Stimulated activated CD4-positive, alpha-beta T cell treated with anti-CD3 and anti-CD28 coated beads, Interleukin-12 subunit alpha, Interleukin-12 subunit beta, amount 100 ng/mL, for 4 hours (primary cell): ENCODE measurements at places on chromosomes 3 and 15.
A peak's percentile ranks its signal among the peaks of the same experiment; 100 is the strongest.

- DNase-seq, result no peak
Measured at GRCh38 chr3:65313666-65314065, 625.9 kb upstream of the ADAMTS9 start.

DNA sequence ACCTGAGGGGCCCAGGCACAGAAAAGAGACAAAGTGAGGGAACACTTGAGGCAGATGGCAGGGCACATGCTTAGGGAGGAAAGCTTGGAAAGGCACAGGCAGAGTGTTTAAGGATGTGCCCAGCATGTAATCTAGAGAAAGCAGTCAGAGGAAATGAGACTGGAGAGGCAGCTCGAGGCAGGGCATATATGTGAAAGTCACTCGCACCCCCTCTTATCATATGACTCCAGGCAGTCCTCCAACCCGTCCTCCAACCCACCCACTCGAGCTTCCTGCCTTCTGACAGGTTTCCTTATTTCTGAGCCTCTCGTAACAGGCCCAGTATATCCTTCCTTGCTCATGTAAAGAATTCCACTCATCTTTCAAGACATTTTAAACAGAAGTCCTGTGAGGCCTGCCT, 294.0 kb downstream of the SOX2 start:
- no peak for DNase-seq

GRCh38 chr3:122564155-122564912, at the start of the genes DTX3L and PARP9:
Gene DTX3L, plus strand, starts transcription at chr3:122564338. Its CDS starts 89 bp downstream, at chr3:122564427.
Gene PARP9, minus strand, starts transcription at chr3:122564300. Its CDS starts 4,680 bp downstream, at chr3:122559620.
- peak; percentile 64 for DNase-seq

- no peak for DNase-seq
Measured at GRCh38 chr3:95750097-95750496, 1064.3 kb upstream of the EPHA6 start.

GRCh38 chr3:99872923-99873254, 55.2 kb downstream of the CMSS1 start:
- DNase-seq, result no peak

DNA sequence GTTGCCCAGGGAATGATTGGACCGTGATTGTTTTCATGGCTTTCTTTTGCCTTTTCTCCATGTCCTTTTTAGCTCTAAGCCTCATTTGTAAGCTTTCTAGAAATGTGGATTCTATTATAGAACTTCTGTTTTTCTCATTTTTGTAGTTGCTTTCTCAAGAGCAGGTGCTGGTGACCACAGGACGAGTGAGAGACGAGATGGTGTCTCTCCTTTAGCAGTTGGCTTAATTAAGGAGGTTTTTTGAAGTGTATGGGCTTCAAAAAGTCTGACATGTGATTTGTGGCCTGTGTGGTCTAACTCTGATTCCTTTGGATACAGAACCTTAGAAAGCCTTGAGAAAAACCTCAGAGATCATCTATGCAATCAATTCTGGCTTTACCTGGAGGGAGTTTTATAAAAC, 292.8 kb downstream of the LPP start:
- no peak for DNase-seq

GRCh38 chr15:40769274-40770146, at the start of gene C15orf62:
Gene C15orf62, plus strand, starts transcription at chr15:40769980. Its CDS starts 516 bp downstream, at chr15:40770496.
- peak; percentile 70 for DNase-seq

DNA sequence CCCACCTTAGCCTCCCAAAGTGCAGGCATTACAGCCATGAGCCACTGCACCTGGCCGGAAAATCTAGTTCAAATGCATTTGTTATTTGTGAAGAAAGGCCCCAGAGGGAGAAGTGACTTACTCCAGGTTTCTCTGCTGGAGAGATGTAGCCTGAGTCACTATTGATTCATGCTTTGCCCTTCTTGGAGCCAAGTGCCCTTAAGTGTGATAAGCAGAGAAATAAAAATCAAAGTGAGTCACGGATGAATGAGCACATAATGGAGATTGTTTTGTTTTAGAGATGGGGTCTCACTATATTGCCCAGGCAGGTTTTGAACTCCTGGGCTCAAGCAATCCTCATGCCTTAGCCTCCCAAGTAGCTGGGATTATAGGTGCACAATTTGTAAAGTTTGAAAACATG, 33.1 kb downstream of the CDC25A start:
- no peak for DNase-seq

DNA sequence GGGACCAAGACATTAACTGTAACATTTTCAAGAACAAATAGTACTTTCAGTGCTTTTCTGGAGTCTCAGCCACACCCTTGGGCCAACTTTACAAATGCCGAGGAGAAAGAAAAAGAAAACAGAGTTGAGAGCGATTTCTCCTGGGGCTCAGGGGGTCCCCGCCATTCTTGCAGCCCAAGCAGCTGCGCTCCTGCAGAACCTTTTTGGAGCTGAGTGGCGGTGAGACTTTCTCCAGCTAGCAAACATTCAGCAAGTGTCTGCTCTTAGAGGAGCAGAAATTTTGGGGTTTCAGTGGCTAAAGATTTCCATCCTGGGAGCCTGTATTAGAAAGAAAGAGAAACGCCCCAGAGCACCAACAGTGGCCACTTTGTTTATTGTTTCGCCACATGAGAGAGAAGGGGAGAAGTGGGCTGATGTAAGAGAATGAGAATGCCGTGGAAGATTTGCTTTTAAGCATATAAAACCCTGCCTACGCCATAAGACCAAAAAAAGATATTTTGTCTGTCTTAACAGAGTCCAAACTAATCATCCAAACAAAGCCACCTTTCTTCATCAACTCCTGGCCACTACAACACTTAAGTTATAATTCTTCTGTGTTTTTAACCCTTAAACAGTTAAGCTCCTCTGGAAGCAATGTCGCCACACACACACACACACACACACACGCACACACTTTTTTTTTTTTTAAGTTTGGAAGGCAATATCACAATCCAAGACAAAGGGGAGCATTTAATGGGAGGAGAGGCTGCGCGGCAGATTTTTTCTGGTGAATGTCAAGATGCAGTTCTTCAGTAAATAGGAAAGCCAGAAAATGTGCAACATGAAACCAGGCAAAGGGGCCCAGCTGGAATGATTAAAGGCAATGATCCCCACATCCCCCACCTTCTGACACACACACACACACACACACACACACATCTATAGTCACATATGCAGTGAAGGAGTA, 19.2 kb downstream of the EID1 start:
- no peak for DNase-seq

- DNase-seq, result no peak
Measured at GRCh38 chr3:104206925-104207324, 1159.8 kb upstream of the ALCAM start.

- no peak for DNase-seq
Measured at GRCh38 chr3:66320390-66320789, 99.6 kb downstream of the SLC25A26 start.

GRCh38 chr3:147921051-147921450, 511.9 kb downstream of the ZIC1 start:
- no peak for DNase-seq

DNA sequence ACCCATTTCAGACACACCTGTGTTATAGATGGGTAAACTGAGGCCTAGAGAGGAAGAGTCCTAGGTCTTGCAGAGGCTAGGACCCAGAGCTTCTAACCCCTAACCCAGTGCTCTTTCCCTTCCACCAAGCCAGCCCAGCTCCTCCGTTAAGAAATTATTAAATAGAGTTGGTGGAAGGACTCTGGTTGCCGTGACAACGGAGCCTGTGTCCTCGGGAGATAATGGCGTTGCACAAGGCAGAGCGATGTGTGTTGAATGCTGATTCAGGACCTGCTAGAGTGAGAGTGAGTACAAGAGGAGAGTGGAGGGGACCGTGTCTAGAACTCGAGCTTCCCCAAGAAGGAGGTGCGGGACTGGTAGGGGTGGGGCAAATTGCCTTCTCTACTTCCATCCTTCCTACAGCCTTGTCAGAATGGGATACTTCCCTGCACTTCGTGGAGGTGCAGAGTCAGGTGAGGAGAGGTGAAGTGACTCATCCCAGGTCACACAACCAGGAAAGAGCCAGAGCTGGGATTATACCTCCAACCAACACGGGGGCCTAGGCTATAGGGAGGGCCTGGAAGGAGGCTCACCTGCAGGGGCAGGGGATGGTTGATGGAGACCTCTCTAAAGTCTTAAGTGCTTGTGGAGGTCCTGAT, 8.6 kb downstream of the SLC6A1 start:
- DNase-seq, result no peak

- DNase-seq, result no peak
Measured at GRCh38 chr3:149381173-149382100, 4.0 kb upstream of the TM4SF1 start.

DNA sequence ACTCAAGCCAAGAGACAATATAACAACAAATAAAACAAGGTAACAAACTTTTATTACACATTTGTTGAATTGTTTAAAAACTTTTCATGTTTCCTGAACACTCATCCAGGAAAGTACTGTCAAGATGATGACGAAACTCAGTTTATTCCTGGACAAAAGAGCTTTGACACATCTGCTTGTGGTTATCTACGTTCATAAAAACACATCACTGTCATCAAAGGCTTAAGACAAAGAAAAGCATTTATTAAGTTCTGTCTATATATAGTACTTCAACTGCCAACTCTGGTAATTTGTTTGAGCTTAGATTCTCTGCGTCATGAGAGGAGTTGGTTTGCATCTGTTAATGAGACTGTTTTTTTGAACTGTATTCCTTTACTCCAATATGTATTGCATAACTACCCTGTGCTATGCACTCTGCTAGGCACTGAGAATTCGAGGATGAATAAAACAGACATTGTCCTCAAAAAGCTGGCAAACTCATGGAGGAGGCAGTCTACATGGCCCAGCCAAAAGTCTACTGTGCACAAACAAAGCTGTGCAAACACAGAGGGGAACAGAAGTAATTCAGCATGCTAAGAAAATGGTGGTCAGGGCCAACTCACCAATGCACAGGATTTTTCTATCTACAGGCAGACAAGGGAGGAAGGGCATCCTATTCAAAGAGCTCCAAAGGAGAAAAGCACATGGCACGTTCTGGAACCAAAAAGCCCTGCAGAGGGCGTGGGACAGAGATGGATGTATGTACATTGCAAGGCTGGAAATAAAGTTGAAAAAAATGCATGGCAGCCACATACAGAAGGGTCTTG, 21.5 kb downstream of the PLD1 start:
- DNase-seq, result no peak

GRCh38 chr3:191301017-191301416, 28.2 kb upstream of the CCDC50 start:
- DNase-seq, result no peak

DNA sequence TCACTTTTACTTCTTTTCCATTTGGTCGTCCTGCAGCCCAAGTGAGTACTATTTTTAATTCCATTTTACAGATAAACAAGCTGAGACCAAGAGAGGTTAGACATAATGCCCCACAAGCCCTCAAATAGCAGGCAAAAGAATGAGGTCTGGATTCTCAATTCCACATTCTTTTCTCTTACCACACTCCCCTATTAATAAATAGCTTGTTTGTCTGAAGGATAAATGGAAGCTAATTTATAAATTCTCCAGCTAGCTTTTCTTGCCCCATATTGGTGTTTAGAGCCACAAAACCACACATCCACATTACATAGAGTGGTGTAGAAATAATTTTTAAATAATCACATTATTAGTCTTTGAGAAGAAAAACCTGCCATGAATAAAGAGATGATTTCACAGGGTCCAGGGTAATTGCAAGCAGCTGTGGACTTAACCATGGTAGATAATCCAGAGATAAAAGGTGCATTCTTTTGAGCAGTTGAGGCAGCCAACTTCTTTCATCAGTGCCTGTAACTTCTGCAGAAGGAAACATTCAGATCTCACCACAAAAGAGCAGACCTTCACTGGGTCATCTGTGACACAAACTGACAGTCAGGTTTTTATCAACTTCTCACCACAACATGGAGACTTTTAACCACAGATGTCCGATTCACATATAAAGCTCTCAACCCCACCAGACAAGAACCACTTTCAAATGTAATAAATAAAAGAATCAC, 313.4 kb upstream of the STT3B start:
- DNase-seq, result no peak

DNA sequence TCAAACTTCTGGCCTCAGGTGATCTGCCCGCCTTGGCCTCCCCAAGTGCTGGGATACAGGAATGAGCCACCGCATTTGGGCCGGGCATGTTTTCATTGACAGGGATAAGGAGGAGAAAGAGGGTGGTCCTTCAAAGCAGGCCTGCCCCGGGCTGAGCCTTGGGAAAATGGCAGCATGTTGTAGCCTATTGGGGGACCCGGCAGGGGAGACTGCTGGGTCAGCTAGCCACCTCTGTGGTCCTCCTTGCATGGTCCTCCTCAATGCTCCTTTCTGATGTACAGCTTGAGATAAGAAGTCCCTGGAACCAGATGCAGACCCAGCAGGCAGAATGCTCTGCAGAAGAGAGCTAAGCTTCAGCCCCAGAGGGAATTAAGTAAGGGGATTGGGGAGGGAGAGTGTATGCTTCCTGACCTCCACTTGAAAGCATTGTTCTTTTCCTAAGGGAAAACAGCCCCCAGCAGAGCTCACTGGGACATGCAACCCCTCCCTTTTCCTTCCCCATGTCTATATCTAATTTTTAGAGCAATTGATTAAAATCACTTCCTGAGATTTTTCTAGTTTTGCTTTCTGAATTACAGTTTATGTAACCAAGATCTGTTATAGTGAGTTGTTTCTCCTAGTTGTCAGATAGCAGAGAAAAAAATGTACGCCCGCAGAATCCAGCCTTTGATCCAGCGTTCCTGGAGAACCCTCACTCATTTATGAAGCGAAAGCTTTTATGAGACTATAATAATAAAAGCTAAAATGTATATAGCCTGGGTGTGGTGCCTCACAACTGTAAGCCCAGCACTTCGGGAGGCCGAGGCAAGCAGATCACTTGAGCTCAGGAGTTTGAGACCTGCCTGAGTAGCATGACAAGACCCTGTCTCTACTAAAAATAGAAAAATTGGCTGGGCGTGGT, 48.7 kb upstream of the VILL start:
- no peak for DNase-seq

GRCh38 chr3:135382188-135382587, 583.3 kb upstream of the PPP2R3A start:
- no peak for DNase-seq

DNA sequence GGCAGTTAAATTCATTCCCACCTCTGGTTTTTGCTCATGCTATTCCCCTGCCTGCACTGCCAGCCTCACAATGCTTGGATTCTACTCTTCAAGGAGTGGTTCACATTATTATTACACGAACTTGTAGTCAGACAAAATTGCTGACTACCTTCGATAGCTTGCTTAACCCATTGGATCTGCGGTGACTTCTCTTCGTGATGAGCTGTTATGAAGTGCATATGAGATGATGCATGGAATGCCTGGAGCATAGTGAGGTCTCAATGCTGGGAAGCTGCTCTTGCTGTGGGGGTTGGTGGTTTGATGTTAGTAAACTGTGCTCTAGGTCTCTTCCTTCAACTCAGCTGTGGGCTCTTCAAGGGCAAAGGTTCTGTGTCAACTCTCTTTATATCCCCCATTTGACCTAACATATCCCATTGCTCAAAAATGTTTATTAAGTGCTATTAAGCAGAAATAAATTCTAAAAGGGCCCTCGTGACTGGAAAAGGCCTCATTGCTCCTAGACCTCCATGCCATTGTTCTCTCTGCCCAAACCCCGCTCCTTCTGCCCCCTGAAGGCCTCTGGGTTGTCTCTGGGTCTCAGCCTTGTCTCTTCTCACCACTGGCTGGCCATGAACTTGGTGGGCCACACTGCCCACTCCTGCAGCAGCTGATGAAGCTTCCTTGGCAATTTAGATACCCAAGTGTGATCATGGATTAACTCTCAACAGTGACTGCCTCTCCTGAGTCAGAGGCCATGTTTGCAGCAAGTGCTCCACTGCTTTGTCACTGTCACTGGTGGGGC, 4.5 kb upstream of the SLCO2A1 start:
- DNase-seq, result no peak
